MCF 10A (cell line): ENCODE measurements at places on chromosomes 13 and 19.

GRCh38 chr13:60397704-60398378 is 821 bp downstream of the TDRD3 start:
- peak; percentile 49 for DNase-seq

DNA sequence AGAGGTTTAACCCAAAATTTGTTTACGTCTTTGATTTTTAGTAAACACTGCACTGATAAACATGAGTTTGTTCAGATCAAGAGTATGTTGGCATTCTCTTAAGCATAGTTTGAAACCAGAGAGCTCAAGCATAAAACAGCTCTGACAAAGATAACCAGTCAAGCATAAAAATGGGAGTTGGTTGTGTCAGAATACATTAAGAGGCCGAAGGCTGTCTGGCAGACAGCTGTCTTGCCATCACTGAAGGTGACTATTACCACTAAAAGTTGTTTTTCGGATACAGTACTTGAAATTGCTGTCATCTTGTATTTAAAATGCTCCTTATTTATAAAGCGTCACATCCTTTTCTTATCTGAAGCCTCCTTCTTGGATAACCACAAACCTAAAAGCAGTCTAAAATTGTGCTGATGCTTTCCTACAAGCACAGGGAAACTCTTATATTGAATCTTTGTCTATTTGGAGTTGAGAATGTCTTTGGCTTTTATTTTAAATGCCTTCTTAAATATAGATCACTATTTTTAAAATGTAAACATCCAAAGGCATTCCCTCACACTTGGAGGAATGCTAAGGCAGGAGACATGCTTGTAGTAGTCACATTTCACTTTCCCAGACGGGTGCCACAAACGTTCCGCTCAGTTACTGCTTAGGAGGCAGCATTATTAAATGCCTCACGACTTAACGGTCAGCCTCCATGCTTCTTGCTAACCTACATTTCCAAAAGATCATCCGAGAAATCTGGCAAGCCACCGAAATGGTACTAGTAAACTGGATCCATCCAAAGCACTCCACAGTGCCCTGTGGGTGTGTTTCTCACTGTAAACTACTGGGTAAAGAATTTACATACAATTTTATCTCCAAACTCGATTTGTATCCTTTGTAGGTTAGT is 1.5 kb downstream of the SMAD9 start:
- peak; percentile 2 for DNase-seq

DNA sequence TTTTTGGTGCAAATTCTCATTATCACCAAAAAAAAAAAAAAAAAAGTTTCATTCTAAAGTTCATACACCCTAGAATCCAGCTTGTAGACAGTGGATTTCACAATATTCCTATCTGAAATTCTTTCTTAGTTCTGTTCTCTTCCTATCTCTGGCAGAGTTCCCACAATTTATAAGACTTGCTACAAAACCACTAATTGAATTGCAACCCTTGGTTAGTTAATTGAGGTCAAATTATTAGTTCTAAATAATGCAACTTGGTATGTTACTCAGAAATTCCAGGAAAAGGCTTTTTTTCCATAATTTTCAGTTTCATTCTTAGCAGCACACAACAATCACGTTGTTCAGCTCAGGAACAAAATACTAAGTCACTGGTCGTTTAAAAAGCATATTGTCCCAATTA is 58.5 kb downstream of the SPATA13 start:
- no peak for DNase-seq

DNA sequence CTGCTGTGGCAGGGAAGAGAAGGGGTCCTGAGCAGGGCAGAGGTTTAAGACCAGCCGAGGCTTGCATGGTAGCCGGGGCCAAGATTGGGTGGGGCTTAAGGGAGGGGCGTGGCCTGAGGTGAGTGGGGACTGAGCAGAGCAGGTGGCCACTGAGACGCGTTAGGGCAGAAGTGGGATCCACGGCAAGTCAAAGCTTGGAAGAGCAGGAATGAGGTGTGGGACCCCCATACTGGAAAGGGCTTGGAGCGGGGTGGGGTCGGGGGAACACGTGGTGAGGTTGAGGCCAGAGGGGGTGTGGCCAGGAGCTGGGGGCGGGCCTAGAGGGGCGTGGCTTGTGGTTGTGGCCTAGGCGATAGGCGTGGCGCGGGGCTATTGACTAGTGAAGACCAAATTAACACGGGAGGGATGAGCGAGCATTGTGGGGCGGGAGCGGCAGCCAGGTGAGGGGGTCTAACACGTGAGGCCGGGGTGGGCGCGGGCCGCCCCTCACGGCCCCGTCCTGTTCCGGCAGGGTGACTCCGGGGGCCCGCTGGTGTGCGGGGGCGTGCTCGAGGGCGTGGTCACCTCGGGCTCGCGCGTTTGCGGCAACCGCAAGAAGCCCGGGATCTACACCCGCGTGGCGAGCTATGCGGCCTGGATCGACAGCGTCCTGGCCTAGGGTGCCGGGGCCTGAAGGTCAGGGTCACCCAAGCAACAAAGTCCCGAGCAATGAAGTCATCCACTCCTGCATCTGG is 3.3 kb downstream of the CFD start:
- DNase-seq, result peak; percentile 57

DNA sequence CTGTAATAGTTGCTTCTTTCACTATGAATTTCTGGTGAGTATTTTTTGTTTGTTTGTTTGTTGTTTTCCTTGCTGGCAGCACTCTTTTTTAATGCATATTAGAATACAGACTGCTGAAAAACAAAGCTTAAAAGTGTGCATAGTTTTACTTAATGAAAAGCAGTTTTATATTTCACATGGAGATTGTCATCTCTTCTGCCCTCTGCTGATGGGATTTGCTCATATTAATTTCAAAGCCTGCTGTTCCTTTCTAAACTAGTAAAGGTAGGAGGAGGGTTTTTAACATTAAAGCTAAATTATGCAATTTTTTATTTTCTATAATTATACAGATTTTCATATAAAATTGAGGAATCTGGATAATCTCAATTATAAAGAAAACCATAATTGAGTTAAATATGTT is 692.6 kb upstream of the SLITRK1 start:
- peak; percentile 29 for DNase-seq

GRCh38 chr19:45100846-45101252 is 7.9 kb downstream of the PPP1R37 start:
- DNase-seq, result no peak

DNA sequence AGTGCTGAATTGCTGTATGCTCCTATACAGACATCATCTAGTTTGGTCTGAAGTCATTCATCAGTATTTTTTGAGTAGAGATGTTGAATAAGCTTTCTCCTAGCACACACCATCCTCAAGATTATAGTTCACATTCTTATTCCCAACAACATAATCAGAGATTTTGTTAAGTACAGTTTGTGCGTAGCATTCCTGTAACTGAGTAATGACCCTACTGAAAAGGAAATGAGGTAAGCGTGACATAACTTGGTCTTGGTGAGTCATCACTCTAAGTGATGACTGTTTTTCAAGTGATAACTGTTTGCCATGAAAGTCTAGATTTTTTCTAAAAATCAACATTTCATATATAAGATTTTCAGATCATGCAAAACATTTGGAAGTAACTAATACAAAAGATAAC is 18.5 kb upstream of the FAM216B start:
- peak; percentile 54 for DNase-seq

DNA sequence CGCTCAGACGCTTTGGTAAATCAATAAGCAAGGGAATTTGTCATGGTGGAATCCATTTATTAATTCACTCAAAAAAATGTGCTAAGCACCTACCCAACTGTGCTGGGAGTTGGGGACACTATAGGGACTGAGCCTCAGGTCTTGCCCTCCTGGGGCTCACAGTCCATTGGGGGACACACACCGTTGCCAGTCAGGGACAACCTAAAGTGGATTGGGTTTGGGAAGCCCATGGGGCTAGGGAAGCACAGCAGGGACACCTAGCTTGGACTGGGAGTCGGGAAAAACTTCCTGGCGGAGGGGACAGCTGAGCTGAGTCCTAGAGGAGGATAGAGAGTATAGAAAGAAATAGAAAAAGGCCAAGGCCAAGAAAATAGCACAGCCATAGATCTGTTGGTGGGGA is 8.5 kb downstream of the FOSB start:
- DNase-seq, result no peak

DNA sequence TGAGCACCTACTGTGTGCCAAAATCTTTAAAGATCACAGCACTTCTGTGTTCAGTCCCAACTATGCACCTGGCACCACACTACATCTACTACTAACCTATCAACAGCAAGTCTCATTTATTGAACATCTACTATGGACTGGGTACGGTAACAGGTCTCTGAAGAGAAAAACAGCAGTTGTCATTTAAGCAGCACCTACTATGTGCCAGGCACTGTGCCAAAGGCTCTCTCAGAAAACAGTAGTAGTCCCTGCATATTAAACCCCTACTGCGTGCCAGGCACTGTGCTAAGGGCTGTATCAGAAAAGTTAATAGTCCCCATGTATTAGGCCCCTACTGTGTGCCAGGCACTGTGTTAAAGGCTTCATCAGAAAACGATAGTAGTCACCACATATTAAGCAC is 106.2 kb downstream of the PTPRS start:
- no peak for DNase-seq

- no peak for DNase-seq
Measured at GRCh38 chr13:78364711-78365110, 238.6 kb downstream of the POU4F1 start.

DNA sequence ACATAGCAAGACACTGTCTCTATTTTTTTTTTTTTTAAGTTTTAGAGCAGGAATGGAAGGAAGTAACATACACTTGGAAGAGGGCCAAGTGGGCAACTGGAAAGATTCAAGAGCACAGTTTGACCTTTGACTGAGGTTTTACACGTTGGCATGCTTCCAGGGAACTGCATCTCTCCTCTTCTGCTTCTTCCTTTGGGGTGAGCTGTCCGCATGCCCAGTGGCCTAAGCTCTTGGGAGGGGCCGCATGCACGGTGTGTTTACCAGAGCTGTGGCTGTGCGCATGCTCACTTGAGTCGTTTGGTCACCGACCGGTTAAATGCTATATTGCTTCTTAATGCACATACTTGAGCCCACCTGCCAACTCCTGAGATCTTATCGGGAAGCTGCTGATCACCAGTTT is 727.7 kb downstream of the UQCRFS1 start:
- DNase-seq, result no peak

- peak; percentile 20 for DNase-seq
Measured at GRCh38 chr13:79258489-79258888, 147.6 kb downstream of the RBM26 start.

DNA sequence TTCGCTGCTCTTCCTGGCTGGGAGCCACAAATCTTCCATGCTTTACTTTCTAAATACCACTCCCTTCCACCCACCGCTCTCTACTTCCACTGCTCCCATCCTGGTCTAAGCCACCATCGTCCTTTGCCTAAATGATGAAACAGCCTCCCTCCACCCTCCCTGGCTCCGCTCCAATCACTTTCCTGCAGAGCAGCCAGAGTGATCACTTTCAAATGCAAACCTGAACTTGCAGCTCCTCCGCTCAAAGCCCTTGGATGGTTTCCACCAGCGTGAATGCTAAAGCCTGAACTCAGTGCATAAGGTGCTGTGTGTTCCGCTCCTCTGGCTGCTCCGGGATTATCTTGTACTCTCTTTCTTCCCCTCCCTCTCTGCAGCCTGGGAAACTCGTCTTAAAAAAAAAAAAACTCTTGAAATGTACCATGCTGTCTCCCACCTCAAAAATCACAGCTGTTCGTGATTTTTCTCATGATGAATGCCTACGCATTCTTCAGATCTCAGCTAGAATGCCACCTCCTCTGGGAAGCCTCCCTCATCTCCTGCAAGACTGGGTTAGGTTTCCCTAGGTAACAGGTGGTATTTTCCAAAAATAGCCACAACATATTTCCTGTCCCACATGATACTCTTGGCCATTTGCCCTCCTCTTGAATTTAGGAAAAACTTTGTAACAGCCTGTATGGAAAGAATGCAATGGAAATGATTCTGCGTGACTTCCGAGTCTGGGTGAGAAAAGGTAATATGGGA is 3.7 kb upstream of the SIN3B start:
- peak; percentile 80 for DNase-seq

DNA sequence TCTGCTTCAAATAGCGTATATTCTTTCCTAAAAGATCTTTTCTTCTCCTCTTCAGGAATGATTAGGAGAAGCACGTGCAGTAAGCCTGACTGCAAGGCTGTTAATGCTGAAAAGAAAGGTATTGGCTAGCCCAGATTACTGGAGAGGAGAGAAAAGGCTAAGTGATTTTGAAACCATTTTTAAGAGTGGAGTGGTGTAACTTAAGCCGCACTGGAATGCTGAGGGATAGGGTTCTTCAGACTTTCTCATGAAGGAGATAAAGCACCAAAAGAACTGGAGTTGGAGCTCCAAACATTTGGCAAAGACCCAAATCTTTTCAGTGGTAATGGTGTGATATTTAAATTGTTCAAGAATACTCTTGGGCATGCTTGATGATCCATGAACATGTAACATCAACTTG is 388.3 kb downstream of the COG6 start:
- no peak for DNase-seq

DNA sequence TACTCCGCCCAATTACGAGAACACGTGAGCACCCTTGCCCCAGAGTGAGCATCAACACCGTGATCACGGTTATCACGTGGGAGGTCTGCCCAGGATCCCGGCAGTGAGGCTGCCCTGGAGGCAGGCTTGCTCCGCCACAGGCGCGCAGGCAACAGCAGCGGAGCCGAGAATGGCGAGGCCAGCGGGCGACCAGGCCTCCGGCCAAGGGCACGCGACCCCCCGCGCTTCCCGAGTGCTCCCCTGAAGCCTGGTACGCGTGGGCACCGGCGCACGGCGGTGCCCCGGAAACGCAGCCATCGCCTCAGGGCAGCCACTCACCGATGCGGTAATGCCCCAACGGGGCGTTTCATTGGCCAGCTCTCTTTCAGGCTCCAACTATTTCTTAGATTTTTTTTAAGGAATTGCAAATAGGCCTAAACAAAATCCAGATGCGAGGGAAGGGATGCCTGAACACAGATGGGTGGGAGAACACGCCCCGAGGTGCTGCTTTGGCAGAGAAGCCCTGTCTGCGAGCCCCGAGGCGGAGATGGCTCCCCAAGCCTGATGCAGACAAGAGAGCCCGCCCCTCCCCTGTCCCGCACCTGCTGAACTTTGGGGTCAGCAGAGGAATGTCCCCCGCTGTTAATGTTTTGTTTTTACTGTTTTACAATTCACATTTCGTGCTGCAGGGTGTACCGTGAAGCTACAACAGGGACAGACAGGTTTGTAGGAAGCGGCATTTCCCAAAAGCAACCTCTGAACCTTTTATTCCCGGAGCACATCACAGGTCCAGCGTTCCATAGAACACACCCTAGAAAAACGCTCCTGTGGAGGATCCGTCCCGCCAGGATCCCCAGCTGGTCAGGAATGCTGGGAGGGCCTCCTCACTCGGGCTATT is 132.7 kb downstream of the ZDHHC20 start:
- DNase-seq, result peak; percentile 27
